Fibroblast of pulmonary artery (primary cell): ENCODE measurements at places on chromosomes 11 and 22.

- DNase-seq = peak; percentile 30
These were observed 35.8 kb downstream of the DUSP8 start for GRCh38 chr11:1536065-1536843.

DNA sequence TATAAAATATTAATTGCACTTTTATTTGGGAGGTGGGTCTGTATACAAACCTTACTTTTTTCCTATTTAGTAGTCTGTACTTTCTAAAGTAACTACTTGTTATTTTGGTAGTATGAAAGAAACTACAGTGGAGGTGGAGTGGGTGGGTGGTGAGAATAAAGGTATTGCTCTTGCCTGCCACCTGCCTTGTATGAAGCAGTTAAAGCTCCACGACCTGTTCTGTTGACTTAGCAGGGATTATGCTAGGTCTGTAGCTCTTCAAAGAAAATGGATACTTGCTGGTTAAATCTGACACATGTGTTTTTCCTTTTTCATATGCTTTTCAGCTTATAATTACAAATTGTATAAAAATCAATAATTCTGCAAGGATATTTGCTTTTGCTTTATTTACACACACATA is 111.9 kb downstream of the EHF start:
- DNase-seq = no peak

DNA sequence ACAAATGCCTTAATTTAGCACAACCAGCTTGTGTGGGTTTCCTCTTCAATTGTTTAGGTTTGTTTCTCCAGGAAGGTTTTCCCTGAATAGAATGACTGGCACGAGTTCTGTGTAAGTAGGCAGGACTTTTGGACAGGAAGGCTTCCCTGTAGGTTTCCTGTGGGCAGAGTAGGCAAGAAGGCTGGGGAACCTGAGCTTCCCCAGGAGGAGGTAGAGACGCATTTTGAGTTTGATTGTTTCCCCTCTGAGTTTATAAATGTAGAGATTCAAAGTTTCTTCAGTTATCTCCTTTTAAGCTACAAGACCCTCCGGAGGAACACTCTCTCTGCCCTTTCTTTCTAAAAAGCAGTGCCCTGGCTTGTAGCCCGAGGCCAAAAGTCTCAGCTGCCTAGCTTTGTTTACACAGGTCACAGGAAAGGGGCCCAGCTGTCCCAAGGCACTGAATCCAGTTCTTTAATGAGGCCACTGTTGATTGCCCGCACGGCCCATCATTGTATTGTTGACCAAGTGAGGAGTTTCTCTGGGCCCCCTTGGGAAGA is 66.6 kb upstream of the RDX start:
- peak; percentile 54 for DNase-seq

- no peak for DNase-seq
These were observed 34.5 kb upstream of the RAPSN start for GRCh38 chr11:47483457-47483856.

DNA sequence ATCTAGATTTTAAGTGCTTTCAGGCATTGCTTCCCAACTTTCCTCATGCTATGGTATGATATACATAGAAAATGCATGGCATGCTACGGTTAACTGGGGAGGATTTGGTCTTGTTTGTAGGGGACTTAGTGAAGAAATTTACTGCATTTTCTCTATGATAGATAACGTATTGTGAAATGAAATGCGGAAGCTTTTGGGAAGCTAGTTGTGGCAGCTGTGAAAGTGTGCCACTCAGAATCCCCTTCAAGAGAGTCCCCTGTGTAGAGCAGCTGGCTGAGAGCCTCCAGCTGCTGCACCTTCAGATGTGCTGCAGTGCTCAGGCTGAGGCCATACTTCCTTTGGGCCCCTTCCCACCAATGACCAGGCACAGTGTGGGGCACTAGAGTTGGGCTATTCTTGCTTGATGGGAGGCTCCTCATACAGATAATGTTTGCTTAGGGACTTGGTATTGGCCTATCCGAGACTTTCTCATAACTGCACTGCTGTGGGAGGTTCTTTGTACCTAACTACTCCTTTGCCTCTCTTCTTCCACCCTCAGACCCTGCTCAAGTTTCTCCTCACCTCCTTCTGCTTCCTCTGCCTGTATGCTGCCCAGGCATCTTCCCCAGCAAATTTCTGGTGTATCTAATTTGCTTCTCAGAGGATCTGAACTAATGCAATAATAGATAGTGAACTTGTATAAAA is 67.3 kb downstream of the HIPK3 start:
- DNase-seq = no peak

- no peak for DNase-seq
These were observed 951.3 kb upstream of the CHORDC1 start for GRCh38 chr11:91174193-91174592.

GRCh38 chr11:4481240-4481582 is 1.2 kb upstream of the OR52K1 start:
- DNase-seq = no peak

- DNase-seq = no peak
These were observed 5.8 kb downstream of the MOB2 start for GRCh38 chr11:1480555-1481482.

- no peak for DNase-seq
These were observed 216.7 kb upstream of the SORL1-AS1 start for GRCh38 chr11:121669422-121669821.
